ENCODE measurements at places on chromosomes 2 and 18.

DNA sequence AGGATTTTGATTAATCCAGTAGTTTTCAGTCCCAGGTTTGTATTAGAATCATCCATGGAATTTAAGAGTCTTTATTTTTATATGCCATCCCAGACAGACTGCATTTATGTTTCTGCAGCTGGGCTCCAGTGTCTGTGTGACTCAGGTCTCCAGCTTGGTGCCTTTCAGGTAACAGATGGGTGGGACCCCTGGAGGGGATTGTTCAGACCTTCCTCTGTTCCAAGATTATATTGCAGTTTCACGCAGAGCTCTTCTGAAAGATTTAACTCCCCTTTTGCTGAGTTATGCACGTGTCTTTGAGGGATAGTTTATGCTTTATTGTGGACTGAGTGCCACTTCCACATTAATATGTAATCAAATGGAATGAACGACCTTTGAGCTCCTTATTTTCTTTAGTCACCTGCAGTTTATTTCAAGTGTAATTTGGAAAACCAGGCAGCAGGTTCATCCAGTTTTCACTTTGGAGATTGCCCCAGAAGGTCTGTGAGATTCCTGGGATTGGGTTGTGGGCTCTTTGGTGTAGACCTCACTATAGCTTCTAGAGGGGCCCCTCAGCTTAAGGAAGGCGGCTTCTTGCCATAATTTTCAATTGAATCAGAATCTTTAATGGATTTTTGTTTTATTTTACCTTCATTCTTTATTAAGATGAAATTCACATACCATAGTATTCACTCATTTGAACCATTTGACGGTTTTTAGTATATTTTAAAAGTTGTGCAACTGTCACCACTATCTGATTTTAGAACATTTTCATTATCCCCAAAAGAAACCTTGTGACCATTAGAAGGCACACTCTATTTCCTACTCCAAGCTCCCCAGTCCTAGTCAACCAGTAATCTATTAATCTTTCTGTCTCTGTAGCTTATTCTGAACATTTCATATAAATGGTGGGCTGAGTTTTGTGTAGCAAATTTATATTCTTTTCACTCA is 135.0 kb downstream of the WDSUB1 start:
- no peak overlapping the region for H3K27ac ChIP-seq
- no peaks in the 10 kb centered on the region for H3K36me3 ChIP-seq
- no peaks in the 10 kb centered on the region for H3K27me3 ChIP-seq
- H3K4me1 ChIP-seq = peaks cover 54% of the 10 kb centered on the region

DNA sequence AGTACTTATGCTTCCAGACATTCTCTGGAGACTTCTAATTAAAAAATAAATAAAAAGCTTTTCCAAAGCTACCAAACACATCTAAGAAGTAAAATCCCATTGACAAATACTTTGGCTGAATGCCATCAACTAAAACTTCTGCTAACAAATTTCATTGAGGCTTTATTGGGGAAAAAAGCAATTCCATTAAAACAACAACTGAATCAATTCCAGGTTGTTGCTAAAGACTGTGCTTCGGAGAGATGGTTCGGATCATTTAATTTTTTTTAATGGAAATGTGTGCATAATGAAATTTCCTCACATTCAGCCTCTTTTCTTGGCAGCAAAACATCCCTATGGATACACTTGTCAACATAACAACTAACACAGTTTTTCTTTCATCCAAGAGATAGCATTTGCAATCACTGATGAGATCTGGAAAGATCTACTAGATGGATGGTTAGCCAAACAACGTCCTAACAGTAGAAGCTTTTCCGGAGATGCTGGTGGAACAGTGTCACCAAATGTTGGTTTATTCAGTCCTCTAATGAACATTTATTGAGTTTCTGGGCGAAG is 446.1 kb upstream of the FAM98A start:
- H3K27ac ChIP-seq = no peak overlapping the region
- no peaks in the 10 kb centered on the region for H3K27me3 ChIP-seq
- H3K4me1 ChIP-seq = no peaks in the 10 kb centered on the region

GRCh38 chr2:106720026-106720425 is 165.9 kb downstream of the ST6GAL2 start:
- H3K27me3 ChIP-seq = no peaks in the 10 kb centered on the region
- H3K36me3 ChIP-seq = no peaks in the 10 kb centered on the region
- no peak for DNase-seq

DNA sequence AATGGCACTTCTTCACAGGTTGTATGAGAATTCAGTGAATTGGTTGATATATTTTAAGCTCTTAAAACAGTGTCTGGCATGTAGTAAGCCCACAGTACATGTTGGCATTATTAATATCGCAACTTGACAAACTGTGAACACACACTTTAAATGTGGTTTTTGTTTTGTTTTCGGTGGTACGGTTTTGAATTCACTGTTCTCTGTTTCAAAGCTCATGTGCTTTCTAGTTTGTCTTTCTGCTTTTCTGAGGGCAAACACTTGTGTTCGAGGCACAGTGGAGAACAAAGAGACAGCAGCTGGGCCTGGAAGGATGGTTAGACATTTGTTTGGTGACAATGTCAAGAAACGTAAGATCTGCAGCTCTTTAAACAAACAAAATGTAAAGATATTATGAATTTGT is 276.5 kb upstream of the MC4R start:
- H3K4me3 ChIP-seq = no peak overlapping the region
- no peaks in the 10 kb centered on the region for H3K27me3 ChIP-seq
- H3K27ac ChIP-seq = no peak overlapping the region

- no peak for DNase-seq
- H3K36me3 ChIP-seq = no peaks in the 10 kb centered on the region
- H3K4me1 ChIP-seq = no peaks in the 10 kb centered on the region
- no peaks in the 10 kb centered on the region for H3K27me3 ChIP-seq
Measured at GRCh38 chr2:152383702-152384101, 48.7 kb downstream of the FMNL2 start.

DNA sequence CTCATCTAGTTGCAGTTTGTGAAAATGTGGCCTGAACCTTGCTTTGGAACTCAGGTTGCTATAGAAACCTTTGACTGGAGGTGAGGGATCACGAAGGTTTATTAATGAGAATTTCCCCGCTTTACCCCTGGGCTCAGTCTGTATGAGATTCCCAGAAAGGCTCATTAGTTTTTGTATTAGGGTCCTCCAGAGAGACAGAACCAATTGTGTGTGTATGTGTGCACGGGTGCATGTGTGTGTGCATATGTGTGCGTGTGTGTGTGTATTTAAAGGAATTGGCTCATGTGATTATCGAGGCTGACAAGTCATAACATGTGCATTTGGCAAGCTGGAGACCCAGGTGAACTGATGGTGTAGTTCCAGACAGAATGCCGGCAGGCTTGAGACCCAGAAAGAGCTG is 113.8 kb upstream of the DLX2 start:
- H3K27ac ChIP-seq = no peak overlapping the region
- no peak overlapping the region for H3K4me3 ChIP-seq
- no peaks in the 10 kb centered on the region for H3K27me3 ChIP-seq
- DNase-seq = no peak

DNA sequence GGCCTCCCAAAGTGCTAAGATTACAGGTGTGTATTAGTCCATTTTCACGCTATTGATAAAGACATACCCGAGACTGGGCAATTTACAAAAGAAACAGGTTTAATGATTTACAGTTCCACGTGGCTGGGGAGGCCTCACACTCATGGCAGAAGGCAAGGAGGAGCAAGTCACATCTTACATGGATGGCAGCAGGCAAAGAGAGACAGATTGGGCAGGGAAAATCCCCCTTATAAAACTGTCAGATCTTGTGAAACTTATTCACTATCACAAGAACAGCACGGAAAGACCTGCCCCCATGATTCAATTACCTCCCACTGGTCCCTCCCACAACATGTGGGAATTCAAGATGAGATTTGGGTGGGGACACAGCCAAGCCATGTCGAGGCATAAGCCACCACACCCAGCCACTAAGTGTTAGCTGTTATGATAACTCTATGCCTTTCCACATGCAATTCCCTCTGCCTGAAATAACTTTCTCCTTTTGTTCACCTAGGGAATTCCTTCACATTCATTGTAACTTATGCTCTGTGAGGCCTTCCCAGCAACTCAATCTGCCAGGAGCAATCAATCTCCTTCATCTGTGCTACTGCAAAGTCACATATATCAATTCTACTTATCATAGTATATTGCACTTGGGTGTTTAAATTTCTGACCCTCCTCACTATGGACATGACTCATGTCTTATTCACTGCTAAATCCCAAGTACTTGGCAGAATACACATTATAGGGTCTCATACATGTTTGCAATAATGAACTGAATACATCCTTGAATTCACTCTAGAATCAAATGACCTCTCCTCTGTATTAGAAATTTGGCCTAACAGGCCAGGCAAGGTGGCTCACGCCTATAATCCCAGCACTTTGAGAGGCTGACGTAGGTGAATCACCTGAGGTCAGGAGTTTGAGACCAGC is 7.4 kb downstream of the MCEE start:
- H3K4me3 ChIP-seq = no peak overlapping the region
- no peaks in the 10 kb centered on the region for H3K36me3 ChIP-seq
- H3K27ac ChIP-seq = no peak overlapping the region

- DNase-seq = no peak
- no peak overlapping the region for H3K4me3 ChIP-seq
- H3K4me1 ChIP-seq = peaks cover 6% of the 10 kb centered on the region
- H3K36me3 ChIP-seq = no peaks in the 10 kb centered on the region
Measured at GRCh38 chr2:42844901-42845821, 52.8 kb upstream of the HAAO start.

GRCh38 chr2:10635430-10635829 is 54.3 kb downstream of the NOL10 start:
- H3K36me3 ChIP-seq = no peaks in the 10 kb centered on the region
- no peaks in the 10 kb centered on the region for H3K27me3 ChIP-seq
- DNase-seq = no peak
- no peaks in the 10 kb centered on the region for H3K4me1 ChIP-seq
- H3K27ac ChIP-seq = no peak overlapping the region

DNA sequence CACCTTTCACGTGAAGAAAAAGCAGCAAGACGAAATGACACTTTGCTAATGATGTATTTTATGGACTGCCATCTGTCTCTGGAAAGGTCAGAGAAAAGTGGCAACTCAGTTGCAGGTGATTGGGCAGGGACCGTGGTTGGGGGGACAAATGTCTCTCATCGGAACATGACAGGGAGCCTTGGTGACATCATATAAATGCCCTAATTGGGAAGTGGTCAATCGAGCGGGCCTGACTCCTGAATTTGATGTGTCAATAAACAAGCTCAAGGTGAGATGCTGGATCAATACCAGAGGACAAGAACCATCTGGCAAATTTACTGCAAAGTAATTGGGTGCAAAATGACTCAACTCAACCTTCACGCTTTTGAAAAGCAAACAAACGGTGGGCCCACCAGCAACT is 151.9 kb upstream of the SKOR2 start:
- no peaks in the 10 kb centered on the region for H3K27me3 ChIP-seq
- no peaks in the 10 kb centered on the region for H3K36me3 ChIP-seq
- H3K4me1 ChIP-seq = no peaks in the 10 kb centered on the region
- no peak overlapping the region for H3K4me3 ChIP-seq
- H3K27ac ChIP-seq = no peak overlapping the region

DNA sequence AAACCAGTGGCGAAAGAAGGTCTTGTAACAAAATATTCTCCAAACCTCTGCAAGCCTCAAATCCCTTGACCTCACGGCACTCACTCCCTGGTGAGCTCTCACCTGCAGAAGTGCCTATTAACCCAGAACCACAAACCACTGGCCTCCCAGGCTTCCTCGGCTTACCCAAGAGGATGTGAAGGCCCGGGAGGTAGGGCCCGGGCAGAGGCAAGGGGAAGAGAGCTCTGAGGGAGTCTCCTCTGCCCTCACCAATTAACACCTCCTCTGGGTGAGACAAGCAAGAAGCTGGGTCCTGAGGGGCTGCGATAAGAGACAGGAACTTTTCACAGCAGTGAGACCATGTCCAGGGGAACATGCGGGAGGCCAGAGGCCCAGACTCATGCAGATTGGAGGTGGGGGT is 53.7 kb downstream of the EMX1 start:
- H3K27me3 ChIP-seq = no peaks in the 10 kb centered on the region
- peaks cover 34% of the 10 kb centered on the region for H3K36me3 ChIP-seq
- no peak overlapping the region for H3K27ac ChIP-seq
- no peaks in the 10 kb centered on the region for H3K4me1 ChIP-seq
- DNase-seq = no peak
- no peak overlapping the region for H3K4me3 ChIP-seq

DNA sequence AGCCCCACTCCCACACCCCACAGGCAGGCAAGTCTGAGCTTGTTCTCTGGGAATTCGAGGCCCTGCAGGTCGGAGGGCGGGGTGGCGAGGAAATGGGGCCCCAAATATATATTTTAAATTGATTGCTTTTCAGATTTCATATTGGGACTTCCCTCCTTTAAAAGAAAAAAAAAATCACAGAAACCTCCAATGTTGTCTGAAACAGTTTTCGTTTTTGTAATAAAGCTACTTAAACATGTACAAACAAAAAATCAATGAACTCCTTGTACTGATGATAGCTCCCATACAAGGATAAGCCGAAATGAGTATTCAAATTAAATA is 21.5 kb downstream of the THNSL2 start:
- H3K4me1 ChIP-seq = no peaks in the 10 kb centered on the region
- no peak for DNase-seq
- H3K4me3 ChIP-seq = no peak overlapping the region
- H3K27ac ChIP-seq = no peak overlapping the region

DNA sequence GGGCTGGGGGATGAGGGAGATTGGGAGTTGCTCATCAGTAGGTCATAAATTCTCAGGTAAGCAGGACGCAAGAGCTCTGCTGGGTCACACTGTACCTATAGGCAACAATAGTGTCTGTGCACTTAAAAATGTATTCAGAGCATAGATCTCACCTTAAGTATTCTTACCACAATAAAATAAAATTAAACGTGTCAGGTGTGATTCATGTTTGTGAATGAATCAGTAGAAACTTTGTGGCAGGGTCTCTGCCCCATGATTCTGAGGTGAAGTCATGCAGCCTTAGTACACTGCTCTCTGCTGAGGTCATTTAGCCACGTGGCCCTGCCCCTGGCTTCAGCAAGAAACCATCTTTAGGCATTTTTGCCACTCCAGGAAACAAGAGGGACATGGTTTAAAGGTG is 253.8 kb downstream of the FBXO15 start:
- H3K27me3 ChIP-seq = no peaks in the 10 kb centered on the region
- H3K36me3 ChIP-seq = no peaks in the 10 kb centered on the region
- no peaks in the 10 kb centered on the region for H3K4me1 ChIP-seq
- no peak overlapping the region for H3K27ac ChIP-seq

- H3K4me3 ChIP-seq = no peak overlapping the region
- H3K36me3 ChIP-seq = no peaks in the 10 kb centered on the region
- H3K27me3 ChIP-seq = no peaks in the 10 kb centered on the region
- no peak overlapping the region for H3K27ac ChIP-seq
- DNase-seq = no peak
Measured at GRCh38 chr2:223736488-223736887, 100.9 kb downstream of the AP1S3 start.

DNA sequence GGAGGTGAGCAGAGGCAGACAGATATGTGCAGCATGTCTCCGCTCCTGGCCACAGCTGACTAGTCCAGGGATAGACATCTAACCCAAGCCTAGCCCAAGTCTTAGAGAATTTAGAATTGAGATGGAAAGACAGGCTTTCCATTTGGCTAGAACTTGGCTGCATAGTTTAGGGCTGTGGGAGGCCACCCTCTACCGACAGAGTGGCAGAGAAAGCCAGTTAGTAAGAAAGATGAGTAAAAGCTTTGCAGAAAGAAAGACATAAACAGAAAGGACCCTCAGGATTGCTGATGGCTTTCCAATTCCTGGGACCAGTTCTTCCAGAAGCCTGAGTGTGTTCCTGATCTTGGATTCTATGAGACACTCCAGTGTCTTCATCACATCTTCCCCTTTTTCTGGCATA is 62.1 kb downstream of the DYM start:
- H3K4me3 ChIP-seq = no peak overlapping the region
- H3K36me3 ChIP-seq = no peaks in the 10 kb centered on the region
- no peaks in the 10 kb centered on the region for H3K27me3 ChIP-seq
- peak overlapping the region; percentile 76 for H3K27ac ChIP-seq

- H3K4me3 ChIP-seq = peak overlapping the region; percentile 21
- no peak overlapping the region for H3K27ac ChIP-seq
- H3K4me1 ChIP-seq = peaks cover 23% of the 10 kb centered on the region
- DNase-seq = no peak
Measured at GRCh38 chr2:70887550-70888246, 48.0 kb upstream of the ATP6V1B1 start.

Data from left lung (tissue), 14 donors.